ENCODE measurements at places on chromosomes 5 and 9.
A peak's percentile ranks its signal among the peaks of the same experiment; 100 is the strongest.

DNA sequence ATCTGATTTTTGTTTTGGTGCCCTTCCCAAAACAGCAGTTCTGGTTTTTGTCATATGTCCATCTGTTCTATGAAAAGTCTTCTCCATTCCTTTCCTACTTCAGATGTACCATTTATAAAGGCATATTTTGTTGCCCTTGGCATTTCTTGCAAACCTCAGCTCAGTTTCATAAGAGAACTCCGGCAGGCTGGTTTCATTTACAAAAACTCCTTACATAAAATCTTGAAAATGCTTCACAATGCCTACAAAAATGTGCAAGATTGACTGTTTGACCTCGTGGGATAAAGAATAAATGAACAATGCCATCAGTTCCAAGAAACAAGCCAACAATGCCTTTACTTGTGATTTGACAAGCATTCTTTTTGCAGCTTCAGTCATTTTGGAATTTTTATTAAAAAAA, 39.1 kb upstream of the CTNNAL1 start:
- DNase-seq = no peak

GRCh38 chr5:82150559-82150958, 127.6 kb downstream of the RPS23 start:
- no peak for DNase-seq

GRCh38 chr5:94811331-94811730, 192.9 kb downstream of the SLF1 start:
- DNase-seq = no peak

DNA sequence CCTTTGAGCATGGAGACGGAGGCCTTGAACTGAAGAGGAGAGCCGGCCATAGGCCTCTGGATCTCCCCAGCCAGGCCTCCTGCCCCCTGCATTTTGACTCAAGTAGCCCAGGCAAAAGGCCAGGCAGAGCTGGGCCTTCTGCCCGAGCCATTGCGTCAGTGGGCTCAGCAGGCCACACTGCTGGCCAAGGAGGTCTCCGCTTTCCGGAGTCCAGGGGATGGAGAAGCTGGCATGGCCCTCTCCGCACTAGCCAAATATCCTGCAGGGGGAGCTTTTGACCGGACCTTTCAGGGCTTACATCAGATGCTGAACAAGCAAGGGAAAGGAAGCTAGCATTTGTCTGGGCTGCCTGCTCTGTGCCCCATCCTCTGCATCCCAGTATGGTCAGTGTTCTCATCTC, 386.8 kb downstream of the TRIM36 start:
- DNase-seq = peak; percentile 78

- no peak for DNase-seq
Observed at GRCh38 chr5:17470064-17470463, 28.0 kb upstream of the TAF11L2 start.

DNA sequence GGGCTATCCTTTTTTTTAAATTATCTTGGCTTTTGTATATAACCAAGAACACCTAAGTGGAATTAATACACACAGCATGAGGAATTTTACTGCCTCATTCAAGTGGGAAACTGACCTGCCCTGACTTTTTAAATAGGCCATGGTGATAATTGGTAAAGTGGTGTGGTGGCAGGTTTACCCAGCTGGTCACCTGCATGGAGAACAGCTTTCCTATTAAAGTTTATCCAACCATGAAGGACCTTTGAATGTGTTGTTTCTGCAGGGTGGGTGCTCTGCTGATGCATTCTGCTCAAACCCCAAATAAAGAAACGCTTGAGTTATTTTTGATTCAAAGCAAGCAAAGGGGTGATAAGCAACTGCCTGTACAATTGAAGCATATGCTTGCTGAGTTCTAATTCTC, 261.0 kb upstream of the GRIN3A start:
- no peak for DNase-seq

DNA sequence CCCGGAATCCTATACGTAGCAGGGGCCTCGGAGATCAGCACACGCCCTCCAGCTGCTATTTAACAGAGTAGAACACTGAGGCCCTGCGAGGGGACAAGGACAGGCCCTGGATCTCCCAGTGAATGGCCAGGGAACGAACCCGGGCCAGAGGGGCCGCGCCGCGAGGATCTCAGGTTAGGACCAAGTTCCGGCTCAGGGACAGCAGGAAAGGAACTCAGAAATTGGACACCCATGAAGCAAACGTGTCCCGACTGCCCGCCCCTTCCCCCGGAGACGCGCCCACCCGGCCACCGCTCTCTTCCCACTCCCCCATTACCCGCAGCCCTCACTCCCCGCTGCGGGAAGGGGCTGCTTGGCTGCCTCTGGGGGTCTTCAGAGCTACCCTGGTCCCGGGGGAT, 1.0 kb upstream of the FOXE1 start:
- no peak for DNase-seq

DNA sequence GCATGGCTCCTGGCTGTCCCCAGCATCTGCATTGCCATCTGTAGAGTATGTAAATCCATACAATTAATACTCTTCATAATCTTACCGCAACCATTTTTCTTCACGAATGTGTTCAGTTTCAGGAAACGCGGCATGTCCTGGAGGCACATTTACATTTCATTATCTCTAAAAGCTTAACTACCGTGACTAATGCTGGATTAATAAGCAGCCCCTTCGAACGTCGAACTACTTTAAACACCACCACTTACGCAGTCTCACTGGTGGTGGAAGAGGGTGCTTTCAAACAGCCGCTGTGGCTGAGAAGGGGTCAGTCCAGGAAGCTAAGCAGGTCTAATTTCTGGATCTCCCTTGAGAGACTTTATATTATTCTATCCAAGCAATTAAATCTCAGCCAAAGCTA, 85.6 kb downstream of the C5orf15 start:
- DNase-seq = no peak

- no peak for DNase-seq
Observed at GRCh38 chr9:137892424-137893191, 15.0 kb downstream of the CACNA1B start.

DNA sequence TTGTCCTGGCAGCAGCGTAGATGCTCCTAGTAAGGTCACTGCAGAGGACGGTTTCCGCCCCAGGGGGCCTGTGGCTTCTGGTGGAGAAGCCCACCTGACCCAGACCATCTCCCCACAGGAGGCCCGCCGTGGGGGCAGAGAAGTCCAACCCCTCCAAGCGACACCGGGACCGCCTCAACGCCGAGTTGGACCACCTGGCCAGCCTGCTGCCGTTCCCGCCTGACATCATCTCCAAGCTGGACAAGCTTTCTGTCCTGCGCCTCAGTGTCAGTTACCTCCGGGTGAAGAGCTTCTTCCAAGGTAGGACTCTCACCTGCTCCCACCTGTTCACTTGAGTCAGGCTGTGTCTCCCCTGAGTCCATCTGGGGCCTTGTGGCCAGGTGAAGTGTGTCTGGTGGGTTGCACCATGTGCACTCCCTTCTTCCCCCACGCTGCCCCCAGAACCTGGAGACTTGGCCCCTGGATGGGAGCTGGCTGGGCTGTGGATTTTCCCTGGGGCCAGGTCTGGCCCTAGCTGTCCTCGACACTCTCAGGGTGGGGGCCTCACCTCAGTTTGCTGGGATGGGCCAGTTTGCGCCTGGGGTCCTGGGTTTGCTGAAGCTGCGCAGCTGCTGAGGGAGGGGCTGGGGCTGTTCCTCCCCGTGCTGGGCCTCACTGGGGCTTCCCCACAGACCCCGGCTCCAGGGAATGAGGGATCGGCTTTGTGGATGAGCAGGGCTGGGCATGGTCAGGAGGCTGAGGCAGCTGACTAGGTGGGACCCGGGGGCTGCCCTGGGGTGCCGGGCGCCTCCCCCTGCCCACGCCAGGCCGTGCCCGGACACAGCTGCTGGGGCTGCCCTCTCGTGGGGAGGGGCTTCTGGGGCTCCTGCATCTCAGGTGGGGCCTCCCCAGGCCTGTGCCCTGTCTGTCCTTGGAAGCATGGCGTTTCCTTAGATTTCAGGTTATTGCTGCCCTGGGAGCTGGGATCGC, 32.4 kb downstream of the AHRR start:
- DNase-seq = no peak

GRCh38 chr9:131717719-131718460, 22.0 kb downstream of the RAPGEF1 start:
- no peak for DNase-seq

DNA sequence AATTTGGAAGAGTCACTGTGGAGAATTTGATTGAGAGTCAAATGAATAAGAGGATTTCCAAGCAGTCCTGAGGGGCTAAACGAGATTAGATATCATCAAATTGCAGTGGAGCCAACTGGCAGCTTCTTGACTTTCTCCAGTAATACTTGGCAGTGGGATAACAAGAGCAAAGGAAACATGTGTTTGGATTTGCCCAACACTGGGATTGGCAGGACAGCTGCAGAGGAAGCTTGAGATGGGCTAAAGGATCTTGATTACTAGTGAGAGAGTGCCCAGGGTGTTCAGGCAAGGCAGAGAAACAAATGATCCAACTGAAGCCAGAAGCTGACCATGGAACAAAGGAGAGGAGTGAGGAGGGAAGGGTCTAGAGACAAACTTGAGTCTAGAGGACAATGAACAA, 356.0 kb upstream of the ISL1 start:
- DNase-seq = no peak

DNA sequence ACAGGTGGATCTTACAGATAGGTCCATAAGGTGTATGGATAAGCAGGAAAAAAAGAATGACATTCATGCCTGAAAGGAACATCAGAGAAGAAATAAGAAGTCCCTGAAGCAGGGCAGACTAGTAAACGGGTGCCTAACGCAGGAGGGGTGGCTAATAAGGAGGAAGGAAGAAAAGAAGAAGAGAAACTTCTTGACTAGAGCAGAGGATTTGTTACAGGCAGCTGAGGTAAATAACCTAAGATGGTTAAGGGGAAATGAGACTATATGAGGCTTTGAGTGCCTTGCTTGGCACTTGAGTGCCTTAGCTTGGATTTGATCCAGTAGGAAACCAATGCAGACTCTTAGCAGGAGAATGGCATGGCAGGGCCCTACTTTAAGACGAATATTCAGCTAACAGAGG, 313.5 kb upstream of the PDE4D start:
- DNase-seq = no peak

- peak; percentile 86 for DNase-seq
Observed at GRCh38 chr5:1385395-1386273, 40.7 kb upstream of the CLPTM1L start.

DNA sequence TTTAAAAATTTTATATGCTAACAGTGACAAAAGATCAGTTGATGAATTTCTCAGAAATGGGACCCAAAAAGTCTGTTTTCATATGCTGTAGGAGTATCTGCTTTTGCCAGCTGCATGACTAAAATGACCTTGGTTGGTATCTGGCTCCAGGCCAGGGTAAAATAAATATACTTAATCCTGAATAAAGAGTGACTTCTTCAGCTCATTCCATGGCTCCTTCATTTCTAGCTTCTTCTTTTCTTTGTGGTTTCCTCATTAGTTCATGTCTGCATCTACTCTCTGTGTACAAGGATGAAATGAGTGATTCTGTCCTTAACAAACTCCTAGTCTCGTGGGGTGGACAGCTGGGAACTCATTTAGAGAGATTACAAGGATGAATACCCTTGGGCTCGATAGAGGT, 36.0 kb downstream of the RCL1 start:
- no peak for DNase-seq

- no peak for DNase-seq
Observed at GRCh38 chr5:142399891-142400290, 75.1 kb upstream of the SPRY4 start.

GRCh38 chr5:78699552-78700153, 51.1 kb upstream of the LHFPL2 start:
- no peak for DNase-seq

GRCh38 chr5:17891881-17892280, 257.6 kb downstream of the TAF11L14 start:
- no peak for DNase-seq

- DNase-seq = no peak
Observed at GRCh38 chr5:91397791-91398190, 14.7 kb upstream of the ARRDC3 start.

GRCh38 chr9:114430457-114430856, 42.7 kb upstream of the AKNA start:
- no peak for DNase-seq

GRCh38 chr9:6153425-6153824, 62.2 kb upstream of the IL33 start:
- DNase-seq = no peak

DNA sequence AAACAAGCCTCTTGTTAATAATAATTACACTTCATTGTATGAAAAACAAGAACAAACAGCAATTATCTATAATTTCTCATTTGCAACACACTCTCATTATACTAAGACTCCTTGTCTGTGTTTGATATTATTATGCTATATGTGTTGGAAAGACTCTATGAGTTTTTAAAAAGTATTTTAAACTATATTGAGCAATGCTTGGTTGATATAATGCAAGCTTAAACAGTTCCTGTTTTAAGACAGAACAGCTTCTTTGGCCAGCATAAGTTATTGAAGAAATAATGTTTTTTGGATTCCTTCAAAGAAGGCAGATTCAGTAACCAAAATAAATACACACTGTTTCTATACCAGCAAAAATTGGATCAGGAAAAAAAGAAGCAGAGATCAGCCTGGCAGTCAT, 871.4 kb downstream of the MAT2B start:
- no peak for DNase-seq

- DNase-seq = peak; percentile 75
Observed at GRCh38 chr5:1522601-1523479, 920 bp downstream of the LPCAT1 start.

DNA sequence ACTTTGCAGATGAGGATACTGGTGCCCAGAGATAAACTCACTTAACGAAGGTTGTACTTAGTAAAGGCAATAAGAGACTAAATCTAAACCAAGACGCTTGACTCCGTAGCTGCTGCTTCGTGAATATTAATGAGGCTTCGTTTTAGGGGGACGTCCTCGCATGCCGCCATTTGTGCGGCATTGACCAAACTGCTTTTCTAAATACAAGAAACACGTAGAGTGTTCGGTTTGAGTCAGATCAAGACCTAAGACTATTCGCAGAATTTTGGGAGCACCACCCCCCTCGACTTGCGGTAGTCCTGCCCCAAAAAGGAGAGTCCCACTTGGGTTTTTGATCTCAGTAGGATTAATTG, 1.1 kb downstream of the NPM1 start:
- DNase-seq = no peak

- no peak for DNase-seq
Observed at GRCh38 chr5:10599113-10599512, 35.2 kb downstream of the ANKRD33B start.

GRCh38 chr5:1760656-1761452, 38.8 kb downstream of the MRPL36 start:
- no peak for DNase-seq

DNA sequence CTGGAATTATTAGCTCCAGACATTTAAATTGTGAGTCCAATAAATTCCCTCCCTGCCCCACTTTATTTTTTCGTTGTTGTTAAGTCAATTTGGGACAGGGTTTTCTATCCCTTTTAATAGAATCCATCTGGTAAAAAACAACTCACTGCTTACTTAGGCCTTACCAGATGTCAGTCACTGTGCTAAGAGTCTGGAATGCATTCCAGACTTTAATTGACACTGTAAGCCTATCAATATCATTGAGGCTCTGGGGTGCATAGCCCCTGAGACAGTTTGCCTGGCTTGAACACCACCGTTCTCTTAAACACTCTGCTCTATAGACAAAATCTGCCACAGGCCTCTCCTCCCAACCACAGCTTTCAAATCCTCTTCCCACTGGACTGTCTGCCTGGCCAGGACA, 175.9 kb downstream of the NSG2 start:
- DNase-seq = no peak
